GM03348 (cell line): ENCODE measurements at places on chromosomes 4 and X.

DNA sequence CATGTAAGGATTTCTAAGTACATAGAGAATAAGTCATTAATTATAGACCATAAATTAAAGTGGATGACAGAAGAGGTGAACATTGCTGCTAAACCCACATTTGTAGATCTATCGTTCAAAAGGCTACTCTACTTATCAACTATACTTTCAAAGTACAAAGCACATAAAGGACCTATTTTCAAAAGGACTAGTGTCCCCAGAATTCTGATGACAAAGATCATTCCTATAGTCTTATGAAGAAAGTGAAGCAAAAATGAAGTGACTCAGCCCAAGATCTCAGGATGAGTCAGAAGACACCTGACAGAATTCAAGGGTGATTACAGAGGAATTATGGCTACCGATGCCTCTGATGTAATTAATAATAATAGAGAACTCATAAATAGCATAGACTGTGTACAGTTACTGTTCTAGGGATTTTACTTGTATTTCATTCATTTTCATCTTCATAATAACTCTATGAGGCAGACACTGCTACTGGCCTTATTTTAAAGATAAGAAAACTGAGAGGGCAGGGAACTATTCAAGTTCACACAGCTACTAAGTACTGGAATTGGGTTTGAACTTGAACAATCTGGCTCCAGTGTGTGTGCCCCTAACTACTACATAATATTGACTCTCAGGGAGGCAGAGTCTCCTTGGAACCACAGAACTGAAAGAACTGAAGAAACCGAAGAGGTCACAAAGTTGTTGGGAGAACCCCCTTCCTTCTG, 17.1 kb downstream of the USP46 start:
- no peak for DNase-seq

DNA sequence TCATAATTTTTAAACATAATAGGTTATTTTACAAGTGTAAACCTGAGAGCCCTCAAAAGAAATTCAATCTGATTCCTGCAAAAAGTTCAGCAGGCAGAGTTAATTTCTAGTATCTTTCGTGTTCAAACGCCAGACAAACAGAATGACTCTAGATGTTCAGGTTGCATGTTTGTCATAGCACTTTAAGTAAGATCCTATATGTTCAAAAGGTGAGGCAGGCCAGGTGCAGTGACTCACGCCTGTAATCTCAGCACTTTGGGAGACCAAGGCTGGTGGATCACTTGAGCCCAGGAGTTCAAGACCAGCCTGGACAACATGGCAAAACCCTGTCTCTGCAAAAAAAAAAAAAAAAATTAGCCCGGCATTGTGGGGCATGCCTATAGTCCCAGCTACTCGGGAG, 1.1 kb upstream of the RASSF6 start:
- no peak for DNase-seq

GRCh38 chr4:16197876-16198665, 28.2 kb downstream of the TAPT1 start:
- no peak for DNase-seq

DNA sequence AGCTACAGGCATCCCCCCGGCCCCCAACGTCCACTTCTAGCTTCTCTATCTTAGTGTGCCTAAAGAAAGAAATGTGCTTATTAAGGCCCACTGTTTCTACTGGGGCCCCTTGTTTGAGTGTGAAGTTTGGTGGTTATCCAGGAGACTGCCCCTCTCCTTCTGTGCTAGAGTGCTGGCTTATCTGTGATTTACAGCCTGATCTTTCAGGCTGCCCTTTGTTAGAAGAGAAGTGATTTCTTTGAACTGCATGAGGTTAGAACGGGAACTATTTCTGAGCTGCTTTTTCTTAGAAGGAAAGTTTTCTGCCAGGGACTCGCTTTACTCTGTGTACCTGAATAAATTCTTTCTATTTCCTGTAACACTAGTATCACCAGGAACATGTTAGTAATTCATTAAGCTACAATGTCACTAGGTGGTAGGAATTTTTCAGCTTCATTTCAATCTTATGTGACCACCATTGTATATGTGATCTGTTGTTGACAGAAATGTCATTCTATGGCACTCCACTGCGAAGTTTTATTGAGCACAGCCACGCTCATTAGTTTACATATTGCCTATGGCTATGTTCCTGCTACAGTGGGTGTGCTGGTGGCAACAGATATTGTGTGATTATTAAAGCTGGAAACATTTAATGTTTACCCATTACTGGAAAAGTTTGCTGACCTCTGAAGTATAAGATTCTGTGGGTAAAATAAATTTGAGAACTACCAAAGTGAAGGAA, 193.8 kb upstream of the CXorf51B start:
- DNase-seq: no peak

- DNase-seq: no peak
These were observed 77.3 kb downstream of the ARSJ start for GRCh38 chr4:113901994-113902787.

DNA sequence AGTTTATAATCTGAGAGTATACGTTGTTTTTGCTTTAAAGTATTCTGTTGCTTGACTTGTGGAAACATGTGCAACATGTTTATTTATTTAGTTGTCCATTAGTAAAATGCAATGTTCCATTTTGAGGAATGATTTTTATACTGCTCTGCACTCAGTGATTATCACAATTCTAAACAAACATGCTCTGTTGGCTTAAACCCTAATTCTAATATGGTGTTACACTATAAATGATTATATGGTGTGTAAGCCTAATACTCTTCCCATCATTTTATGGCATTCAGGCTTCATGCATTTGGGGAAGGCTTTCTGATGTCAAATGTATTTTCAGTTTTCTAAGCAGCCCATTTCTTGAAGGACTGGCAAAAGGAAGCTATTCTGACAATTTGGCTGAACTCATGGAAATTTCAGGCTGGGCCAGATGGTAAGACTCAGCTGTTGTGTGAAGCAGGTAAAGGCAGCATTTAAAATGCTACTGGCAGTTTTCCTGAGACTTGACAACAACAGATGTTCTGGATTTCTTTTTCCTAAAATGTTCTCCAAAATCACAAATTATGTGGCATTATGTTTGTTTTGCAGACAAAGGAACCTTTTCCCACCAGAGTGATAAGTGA, 336.7 kb upstream of the GNPDA2 start:
- DNase-seq: no peak

DNA sequence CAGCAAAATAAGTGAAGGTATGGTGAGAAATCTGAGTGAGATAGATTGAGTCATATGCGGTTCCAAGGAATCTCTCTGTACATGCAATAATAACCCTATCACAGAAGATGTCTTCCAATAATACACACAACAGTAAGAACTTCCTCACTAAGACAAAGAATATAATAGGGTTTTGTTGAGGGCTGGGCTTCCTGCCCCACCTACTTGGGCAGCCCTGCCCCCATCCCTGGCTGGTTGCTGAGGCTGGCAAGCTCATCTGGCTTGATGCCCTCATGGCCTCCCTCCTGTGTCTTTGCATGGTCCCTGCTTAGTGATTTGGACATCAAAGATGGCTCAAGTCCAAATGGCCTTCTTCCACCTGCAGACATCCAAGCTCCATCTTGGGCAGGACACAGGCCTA, 2.7 kb downstream of the GEMIN8 start:
- DNase-seq: no peak

DNA sequence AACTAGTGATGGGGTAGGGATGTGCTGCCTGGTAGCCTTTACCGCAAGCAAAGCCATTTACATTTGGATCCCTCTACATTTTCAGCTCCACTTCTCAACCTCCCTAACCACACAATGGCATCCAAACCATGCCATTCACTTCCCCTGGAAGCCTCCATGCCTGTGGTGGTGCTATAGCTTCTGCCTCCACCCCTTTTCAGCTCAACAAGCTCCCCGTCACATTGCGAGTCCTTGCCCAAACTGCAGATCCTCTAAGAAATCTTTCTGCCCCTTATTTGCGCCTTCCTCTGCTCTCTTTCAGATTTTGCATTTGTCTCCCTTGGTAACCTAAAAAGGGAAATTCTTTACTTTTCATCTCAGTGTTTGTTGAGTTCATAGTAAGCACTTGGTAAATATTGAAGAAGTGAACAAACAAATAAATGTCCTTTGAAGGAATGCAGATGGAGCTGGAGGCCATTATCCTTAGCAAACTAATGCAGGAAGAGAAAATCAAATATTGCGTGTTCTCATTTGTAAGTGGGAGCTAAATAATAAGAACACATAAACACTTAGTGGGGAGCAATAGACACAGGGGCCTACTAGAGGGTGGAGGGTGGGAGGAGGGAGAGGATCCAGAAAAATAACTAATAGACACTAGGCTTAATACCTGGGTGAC, 6.9 kb downstream of the CYTL1 start:
- no peak for DNase-seq
